NCI-H1105 treated with DMSO at 0.1 percent for 48 hours (cell line): ENCODE measurements at places on chromosomes 2 and 18.
A peak's percentile ranks its signal among the peaks of the same experiment; 100 is the strongest.

DNA sequence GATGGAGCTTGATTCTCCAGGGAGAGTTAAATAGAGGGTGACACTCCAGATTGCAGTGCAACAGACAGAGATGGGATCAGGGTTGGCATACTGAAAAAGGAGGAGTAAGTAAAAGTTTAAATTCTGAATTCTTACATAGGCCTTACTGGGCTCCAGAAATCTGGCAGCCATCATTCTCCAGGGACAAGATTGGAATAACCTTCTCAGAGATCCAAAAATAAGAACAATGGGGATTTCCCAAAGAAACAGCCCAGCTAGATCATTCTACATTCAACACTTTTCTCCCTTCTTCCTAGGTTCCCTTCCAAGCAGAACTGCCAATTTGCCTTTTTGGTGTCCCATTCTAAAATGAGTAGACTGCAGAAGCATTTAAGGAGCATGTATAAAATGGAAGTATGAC is 14.9 kb upstream of the SERPINB2 start:
- DNase-seq: no peak

DNA sequence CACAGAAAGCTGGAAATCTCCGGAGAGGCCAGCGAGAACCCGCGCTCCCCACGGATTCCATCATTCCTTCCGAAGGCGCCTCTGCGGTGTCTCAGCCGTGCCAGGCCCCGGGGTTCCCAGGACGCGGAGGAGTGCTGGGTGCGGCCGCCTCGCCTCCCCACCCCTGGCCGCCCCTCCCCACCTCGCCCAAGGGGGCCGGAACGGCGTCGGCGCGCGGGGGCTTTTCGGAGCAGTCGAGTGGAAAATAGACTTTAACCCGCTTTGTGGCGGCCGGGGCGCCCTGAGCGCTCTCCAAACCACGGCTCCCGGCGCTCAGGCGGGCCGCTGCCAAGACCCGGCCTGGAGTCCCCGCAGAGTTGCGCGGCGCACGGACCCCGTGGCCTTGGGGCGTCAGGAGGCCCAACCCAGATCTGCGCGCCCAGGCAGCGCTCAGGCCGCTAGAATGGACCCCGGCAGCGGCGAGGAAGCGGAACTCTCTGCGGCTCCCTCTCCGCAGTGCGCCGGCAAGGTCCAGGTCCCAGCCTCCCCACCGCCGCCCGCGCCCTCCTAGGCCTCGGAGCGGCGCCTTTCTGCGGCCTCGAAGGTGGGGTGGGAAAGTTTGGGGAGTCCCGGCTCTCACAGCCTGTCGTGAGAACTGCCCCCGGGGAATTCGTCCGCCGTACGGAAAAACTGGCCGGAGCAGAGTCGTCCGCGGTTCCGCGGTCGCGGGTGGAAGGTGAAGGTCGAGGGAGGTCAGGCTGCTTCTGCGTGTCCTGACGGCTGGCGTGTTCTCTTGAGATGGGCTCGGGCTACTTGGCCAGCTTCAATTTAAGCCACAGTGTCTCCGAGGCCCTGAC is 1.2 kb upstream of the EMX1 start:
- peak; percentile 54 for DNase-seq

DNA sequence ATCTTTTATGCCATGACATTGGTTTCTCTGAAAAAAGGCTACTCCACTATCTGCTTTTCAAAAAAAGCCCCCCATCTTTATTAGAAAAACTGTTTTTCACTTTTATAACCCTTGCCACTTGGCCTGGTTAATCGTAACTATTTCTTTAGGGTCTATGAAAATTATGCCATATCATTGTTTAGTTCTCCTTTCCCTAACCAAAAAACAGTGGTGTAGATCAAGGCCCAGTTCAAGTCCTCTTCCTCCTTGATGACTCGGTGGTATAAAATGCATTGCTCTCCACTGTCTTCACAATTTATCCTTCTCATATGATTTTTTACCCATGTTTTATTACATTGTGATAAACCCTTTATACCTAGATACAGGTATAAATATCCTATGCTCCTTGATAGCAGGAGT is 205.5 kb downstream of the ZNF521 start:
- DNase-seq: no peak

DNA sequence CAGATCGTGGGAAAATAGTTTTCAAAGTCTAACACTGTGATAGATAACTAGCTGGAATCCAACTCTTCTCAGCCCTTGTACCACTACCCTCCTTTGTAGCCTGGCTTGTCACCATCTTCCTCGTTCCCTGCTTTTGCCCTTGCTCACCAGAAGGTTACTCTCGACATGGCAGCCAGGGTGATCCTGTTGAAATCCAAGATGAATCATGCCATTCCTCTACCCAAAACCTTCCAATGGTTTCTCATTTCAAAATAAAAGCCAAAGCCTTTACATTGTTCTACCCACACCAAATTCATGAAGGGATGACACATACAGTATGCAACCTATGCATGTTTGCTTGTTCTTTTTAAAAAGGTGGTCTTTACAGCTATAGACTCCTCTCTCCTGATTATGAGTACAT is 45.7 kb downstream of the STAT4 start:
- DNase-seq: no peak
